Stimulated activated CD8-positive, alpha-beta memory T cell treated with anti-CD3 and anti-CD28 coated beads, Interleukin-4, amount 100 ng/mL, for 1 hour (primary cell): ENCODE measurements at places on chromosomes 3 and 15.

DNA sequence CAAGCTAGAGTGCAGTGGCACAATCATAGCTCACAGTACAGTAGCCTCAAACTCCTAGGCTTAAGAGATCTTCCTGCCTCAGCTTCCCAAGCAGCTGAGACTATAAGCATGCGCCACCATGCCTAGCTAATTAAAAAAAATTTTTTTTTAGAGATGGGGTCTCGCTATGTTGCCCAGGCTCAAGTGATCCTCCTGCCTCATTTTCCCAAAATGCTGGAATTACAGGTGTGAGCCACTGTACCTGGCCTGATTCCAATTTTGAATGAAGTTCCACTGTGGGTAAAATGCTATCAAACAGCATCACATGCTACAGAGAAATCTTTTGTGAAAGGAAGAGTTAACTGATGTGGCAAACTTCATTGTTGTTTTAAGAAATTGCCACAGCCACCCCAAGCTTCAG, 17.5 kb downstream of the ADPGK start:
- DNase-seq, result no peak

DNA sequence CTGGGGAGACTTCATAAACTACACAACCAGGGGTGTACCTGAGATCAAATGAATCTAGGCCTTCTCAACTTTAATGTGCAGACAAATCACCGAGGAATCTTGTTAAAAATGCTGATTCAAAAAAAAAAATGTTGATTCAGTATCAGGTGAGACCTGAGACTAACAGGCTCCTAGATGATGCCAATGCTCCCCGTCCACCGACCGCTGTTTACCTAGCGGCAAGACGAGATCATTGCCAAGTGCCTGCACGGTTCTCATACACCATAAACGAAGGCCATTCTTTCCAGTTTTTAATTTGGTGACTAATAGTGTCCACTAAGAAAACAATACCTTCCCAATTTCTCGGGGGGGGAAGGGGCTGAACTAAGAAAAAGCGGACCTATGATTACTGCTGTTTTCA, 2.5 kb upstream of the FSIP1 start:
- DNase-seq, result no peak

GRCh38 chr3:11386465-11387113, 114.4 kb downstream of the ATG7 start:
- no peak for DNase-seq

DNA sequence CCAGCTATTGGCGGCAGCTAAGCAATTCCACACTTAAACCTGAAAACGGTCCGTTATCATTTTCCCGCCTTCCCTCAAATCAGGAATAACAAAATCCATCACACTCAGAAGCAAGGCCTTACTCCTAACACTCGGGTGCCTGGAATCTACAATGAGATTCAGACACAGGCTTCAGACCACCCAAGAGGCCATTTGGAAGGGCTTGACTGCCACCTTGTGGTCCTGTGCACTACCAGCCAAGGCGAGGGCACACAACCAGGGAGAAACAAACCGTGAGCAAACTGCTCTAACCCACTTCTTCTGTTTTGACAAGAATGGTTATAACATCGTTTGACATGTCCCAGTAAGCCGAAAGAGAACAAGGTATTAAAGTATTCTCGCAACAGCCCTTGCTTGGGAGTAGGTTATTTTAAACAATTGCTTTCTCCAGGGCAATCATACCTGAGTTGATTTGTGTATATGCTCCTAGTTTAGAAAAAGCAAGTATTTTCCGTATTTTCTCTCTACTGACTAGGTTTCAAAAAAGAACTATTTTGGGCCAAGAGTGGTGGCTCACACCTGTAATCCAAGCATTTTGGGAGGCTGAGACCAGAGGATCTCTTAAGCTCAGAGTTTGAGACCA, 40.1 kb upstream of the TAFA4 start:
- DNase-seq, result no peak
